ENCODE measurements at places on chromosomes 5 and 9. TPM values are rescaled to one million over a fixed set of nuclear protein-coding genes. Genes with fewer than 3 reads are reported as not detected.

GRCh38 chr9:13364271-13365000 is 84.9 kb upstream of the MPDZ start:
- DNase-seq: no peak

DNA sequence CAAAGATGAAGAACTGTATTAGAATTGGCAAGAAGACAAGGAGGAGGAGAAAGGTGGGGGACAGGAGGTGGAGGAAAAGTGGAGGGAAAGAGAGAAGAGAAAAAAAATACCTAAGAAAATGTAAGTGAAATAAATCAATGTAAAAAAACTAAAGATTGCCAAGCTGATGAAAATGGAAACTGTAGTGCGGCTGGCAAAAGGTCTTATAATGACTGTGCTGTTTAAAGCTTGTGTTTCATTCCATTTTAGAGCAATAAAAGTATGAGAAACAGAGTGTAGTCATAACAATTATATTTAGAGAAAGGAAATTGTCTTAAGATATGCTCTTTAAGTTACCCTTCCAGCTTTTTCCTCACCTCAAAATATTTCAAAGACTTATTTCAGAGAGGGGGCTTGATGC is 670.5 kb upstream of the SEMA6A start:
- DNase-seq: no peak

DNA sequence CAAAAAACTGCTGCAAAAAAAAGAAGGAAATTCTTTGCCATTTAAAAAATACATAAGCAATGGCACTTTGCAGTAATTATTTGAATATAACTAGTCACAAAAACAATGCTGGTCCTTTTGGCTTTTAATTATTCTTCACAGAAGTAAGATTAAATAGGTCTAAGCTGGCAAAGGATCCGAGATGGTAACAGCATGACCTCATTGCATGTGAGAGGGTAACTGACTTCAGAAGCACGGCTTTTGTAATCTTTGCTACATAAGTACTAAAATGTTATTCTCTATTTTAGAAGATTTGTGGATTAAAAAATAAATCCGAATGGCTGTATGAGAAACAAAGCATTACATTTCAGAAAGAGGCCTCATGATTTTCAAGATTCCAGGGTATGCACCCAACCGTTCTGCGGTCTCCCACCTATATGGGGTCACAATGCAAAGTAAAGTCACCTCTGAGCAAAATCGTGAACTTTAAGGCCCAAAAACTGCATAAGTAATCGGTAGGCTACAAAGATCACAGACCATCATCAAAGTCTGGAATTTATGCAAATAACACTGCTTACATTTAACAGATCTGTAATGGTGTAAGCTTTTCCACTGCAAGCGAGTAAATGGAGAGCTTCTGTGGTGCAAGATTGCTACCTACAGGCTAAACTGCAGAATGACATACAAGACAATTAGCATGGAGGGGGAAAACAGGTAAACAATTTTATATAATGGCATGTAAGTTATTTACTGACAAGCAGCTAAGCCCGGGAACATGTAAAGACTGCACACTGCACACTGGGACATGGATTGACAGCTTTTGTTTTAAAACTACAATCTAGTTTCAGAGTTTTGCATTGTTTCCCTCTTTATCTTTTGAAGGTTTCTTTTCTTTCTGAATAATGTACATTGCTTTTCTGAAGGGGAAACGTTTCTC is 231.6 kb downstream of the SLF1 start:
- DNase-seq: no peak

DNA sequence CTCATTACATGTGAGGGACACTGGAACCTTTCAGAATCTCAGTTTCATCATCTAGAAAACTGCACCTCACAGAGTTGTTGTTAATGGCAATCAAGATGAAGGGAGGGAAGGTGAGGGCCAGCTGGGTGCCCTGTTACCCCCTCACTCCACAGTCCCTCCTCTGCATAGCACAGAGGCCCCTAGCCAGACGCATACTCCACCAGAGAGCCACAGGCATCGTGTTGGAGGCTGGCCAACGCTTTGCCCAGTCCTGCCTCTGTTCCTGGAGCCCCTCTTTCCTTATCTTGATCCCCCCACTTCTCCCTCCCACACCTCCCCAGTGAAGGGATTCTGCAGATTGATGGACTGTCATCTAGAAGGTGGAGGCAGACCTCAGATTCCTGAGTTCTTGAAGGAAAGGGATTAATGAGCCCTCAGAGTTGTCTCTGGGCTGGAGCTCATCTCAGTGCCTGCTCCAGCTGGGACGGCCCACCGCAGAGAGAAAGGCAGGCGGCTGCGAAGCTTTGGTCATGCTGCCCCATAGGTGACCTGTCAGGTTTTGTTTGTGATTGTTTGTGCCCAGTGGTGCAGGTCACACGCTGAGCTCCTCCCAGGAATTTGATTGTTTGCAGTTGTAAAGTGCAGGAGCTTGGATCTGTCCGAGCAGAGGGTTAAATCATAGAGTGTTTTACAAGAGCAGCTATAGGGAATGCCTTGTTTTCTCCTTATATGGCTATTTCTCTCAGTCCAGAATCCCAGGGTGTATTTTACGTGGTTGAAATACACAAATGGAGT is 487.3 kb downstream of the CCDC171 start:
- no peak for DNase-seq

DNA sequence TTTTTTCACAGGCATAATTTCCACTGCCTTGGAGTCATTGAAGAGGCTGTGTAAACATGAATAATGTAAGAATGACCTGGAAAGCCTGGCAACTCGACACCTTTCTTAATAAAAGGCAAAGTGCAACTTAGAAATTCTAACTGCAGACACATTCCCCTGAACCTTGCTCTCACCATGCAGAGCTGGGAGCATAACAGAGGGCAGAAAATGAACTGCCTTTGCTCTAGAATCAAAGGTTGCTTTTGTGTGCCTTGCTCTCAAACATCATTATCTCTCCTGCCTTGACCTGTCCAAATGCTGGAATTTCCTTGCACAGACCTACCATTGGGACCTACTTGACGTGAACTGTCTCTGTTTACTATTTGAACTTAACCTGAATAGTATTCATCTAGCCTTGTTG is 462.0 kb upstream of the ZNF462 start:
- no peak for DNase-seq

GRCh38 chr9:105269593-105269992 is 25.1 kb downstream of the SLC44A1 start:
- DNase-seq: no peak

- no peak for DNase-seq
Observed at GRCh38 chr5:150246835-150247234, 42.7 kb downstream of the CAMK2A start.

- no peak for DNase-seq
Observed at GRCh38 chr5:159616952-159617351, 286.7 kb upstream of the IL12B start.

DNA sequence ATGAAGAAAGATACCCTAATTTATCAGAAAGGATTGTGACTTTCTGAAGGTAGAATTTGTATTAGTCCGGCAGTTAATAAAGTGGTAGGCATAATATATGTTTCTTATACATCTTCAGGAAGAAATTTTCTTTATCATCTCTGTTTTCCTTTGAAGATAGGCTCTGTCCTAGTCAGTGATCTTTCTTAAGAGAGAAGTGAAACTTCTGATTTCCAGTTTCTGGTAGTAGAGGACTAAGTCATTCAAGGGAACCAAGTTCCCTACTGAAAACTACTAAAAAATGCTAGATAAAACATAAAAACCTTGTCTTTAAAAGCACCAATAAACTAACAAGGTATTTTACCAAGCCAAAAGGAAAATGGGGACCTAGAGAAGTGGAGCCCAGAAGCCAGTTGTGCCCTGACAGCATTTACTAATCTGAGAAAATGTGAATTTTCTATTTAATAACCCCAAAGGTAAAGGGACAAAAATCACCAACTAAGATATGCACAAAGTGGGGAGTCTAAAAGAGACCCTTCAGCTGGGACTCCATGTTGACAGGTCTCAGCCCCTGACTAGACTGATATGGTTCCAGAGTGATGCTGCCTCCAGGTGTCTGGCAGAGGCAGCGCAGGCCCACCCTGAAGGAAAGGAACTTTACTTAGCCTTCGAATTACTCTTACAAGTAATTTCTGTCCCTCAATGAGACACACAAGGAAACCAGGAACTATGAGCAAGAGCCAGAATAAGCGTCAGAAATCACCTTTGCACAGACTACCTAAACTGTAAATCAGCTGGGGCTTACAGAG is 72.7 kb downstream of the FAM78A start:
- no peak for DNase-seq

- no peak for DNase-seq
Observed at GRCh38 chr9:82101475-82101874, 112.9 kb downstream of the SPATA31D1 start.

GRCh38 chr9:115593587-115594091 is 475.7 kb upstream of the TNC start:
- no peak for DNase-seq

- no peak for DNase-seq
Observed at GRCh38 chr9:74666625-74667316, 169.6 kb downstream of the RORB start.

GRCh38 chr9:126587187-126588185 is 26.2 kb upstream of the LMX1B start:
- peak; percentile 96 for DNase-seq

- no peak for DNase-seq
Observed at GRCh38 chr5:58849921-58850667, 267.2 kb downstream of the RAB3C start.

- no peak for DNase-seq
Observed at GRCh38 chr9:113368982-113369854, 7.6 kb downstream of the HDHD3 start.

GRCh38 chr9:129385211-129385934 is 207.3 kb upstream of the IER5L start:
- DNase-seq: no peak

DNA sequence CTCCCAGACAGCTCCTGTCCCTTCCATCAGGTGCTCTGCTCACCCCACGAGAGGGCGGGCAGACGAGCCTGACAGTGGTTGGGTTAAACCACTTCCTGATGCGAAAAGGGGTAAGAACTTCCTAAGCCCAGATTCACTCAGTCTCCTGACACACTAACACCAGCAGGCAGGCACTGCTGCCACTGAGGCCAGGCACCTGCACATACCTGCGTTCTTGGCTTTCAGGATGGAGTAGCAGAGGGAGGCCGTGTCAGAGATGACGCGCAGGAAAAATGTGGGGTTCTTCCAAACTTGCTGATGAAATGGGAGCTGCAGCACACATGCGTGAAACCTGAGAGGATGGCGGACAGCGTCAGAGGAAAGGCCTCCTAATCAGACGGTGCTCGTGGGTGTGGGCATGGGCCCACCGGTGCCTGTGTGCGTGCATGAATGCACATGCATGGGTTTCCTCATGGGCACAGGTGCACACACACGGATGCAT is 29.9 kb downstream of the SLC6A18 start:
- peak; percentile 34 for DNase-seq

DNA sequence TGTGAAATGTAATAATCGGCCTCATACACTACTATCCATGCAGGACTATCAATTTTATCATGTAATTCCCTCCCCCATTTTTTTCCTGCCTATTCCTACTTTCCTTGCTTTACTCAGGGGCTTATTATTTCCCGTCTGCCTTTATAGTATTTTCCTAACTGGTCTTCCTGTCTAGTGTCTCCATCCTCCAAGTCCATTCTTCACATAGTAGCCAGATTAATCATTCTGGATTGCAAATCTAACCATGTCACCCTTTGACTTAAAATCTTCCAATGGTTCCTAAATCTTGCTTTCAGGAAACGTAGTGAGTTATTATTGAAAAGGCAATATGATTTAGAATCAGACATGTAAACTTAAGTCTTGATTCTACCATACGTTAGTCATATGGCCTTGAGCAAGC is 307.4 kb upstream of the HAPLN1 start:
- no peak for DNase-seq

- DNase-seq: no peak
Observed at GRCh38 chr5:84239494-84239893, 145.2 kb downstream of the EDIL3 start.

C5orf63 gene
- 8.7 TPM for total RNA-seq

GLRA1 gene
- total RNA-seq: not detected

SLC22A4 gene
- total RNA-seq: 6.5 TPM

ENHO gene
- 0.67 TPM for total RNA-seq

ATP10B gene
- total RNA-seq: not detected
